CD8-positive, alpha-beta memory T cell (primary cell): ENCODE measurements at places on chromosomes 13 and 19. TPM values are rescaled to one million over a fixed set of nuclear protein-coding genes. Genes with fewer than 3 reads are reported as not detected.

GJB2 gene
- not detected for polyA plus RNA-seq

KCNC3 gene
- not detected for polyA plus RNA-seq

DNA sequence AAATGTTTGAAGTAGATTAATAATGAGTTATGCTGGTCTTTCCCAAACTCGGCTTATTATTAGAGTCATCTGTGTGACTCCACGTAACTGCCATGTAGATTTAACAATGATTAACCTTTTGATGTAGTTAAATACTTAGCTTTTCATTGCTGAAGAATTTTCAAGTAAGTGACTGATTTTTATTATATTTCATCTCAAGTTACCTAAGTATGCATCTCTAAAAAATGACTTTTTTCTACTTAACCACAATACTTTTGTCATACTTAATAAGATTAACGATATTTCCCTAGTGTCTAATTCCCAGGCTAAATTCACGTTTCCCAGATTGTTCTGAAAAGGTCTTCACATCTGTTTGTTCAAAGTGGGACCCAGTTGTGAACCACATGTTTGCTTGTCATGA, 17.8 kb downstream of the BIVM start:
- DNase-seq, result no peak
- no peak overlapping the region for H3K27ac ChIP-seq
- H3K4me1 ChIP-seq, result no peaks in the 10 kb centered on the region
- H3K27me3 ChIP-seq, result no peaks in the 10 kb centered on the region
- no peak overlapping the region for H3K4me3 ChIP-seq

DNA sequence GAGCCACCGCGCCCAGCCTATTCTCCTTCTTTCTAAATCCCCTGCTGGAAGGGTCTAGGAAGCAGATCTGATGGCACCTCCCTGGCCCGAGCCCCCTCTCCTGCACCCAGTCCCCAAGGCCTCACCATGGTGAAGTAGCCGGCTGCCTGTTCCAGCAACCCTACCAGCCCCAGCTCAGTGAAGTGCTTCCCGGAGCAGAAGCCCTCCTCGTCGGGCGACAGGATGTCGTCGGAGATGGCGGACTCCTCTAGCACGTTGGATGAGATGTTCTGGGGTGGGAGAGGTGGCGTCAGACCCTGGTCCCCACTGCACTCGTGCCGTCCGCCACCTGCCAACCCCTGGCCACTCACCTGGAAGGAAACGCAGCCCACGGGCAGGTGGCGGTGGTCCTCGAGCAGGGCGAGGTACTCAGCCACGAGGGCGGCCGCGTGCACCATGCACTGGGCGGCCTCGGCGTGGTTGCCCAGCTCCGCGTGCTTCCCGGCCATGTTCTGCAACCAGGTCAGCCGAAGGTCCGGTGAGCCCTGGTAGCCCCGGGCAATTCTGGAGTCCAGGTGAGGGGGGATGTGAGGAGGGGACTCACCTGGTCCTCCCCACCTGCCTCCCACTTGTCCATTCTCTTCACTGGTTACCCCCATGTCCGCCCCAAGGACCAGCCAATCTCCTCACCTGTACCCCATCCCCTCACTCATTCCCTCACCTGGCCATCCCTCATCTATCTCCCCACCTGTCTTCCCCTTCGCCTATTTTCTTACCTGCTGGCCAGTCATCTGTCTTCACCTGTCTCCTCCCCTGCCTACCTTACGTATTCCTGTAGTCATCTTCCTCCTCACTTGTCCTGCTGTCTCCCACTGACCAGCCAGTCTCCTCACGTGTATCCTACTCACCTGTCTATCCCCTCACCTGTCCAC, 11.5 kb upstream of the KANK2 start:
- no peaks in the 10 kb centered on the region for H3K27me3 ChIP-seq
- no peak overlapping the region for H3K4me3 ChIP-seq
- no peaks in the 10 kb centered on the region for H3K36me3 ChIP-seq

GRCh38 chr19:6707658-6708018, 12.8 kb downstream of the C3 start:
- H3K27me3 ChIP-seq, result peaks cover 10% of the 10 kb centered on the region
- no peaks in the 10 kb centered on the region for H3K4me1 ChIP-seq
- no peaks in the 10 kb centered on the region for H3K36me3 ChIP-seq
- DNase-seq, result no peak
- H3K4me3 ChIP-seq, result no peak overlapping the region
- H3K27ac ChIP-seq, result no peak overlapping the region

GRCh38 chr19:38713227-38713649, 31.0 kb downstream of the CAPN12 start:
- H3K4me1 ChIP-seq, result no peaks in the 10 kb centered on the region
- no peak overlapping the region for H3K27ac ChIP-seq
- peaks cover 26% of the 10 kb centered on the region for H3K36me3 ChIP-seq

DNA sequence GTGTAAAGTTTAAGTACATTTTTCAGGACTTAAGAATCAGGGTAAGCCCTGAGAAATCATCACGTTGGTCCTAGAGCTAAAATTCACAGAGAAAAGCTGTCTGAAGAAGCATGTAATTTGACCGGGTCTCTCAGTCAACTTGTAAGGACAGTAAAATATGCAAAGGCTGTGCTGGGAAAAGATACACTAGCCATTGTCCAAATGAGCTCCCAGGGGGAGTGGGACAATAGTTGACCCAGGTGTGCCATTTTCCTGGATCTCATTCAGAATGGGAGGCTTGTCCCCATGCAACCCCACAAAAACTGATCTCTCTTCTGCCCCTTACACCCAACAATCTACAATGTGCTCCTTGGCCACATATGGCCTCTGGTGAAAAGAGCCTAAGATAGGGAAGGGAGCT, 437.9 kb downstream of the KLF12 start:
- H3K27ac ChIP-seq, result no peak overlapping the region
- H3K36me3 ChIP-seq, result peaks cover 27% of the 10 kb centered on the region
- no peaks in the 10 kb centered on the region for H3K27me3 ChIP-seq

DNA sequence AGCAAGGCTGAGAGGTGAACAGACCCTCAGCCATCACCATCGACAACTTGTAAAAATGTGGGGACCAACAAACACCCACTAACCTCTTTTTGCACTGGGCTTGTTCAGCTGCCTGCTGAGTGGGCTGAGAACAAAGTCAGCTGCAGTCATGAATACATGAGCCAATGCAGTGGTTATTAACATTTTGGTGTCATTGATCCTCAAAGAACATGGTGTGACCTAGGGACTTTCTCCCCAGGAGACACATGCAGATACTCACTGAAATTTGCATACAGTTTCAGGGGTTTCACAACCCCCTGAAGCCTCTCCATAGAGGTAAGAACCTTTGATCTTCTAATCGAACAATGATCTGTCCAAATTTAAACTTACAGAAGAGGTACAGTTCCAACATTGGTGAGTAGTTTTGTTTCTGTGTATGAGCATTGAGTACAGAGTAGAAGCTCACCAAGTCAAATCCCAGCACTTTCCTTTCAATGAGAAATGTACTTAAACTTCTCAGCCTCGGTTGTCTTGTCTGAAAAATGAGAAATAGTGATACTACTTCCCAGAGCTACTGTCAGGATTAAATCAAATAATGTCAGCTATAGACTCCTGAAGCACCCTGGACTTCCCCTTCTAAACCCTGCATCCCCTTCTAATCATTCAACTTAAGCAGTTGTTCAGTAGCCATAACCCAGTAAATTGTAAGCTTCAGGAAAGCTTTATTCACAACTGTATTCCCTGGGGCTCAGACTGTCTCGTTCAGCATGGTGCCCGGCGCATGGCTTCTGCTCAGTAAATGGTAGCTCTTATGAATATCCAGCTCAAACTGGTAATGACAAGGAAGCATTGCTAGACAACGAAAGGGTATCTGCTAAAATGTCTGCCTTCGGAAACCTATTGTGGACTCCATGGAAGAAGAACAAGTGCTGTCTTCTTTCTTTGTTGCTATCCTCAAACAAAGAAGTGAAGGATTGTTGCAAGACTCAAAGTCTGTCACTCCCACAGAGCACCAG, 148.7 kb downstream of the FOXO1 start:
- no peaks in the 10 kb centered on the region for H3K36me3 ChIP-seq
- H3K27ac ChIP-seq, result no peak overlapping the region
- peaks cover 27% of the 10 kb centered on the region for H3K4me1 ChIP-seq
- no peak for DNase-seq
- no peaks in the 10 kb centered on the region for H3K27me3 ChIP-seq
- no peak overlapping the region for H3K4me3 ChIP-seq
